ENCODE measurements at places on chromosomes 2 and 18. TPM values are rescaled to one million over a fixed set of nuclear protein-coding genes. Genes with fewer than 3 reads are reported as not detected.

- H3K4me3 ChIP-seq: no peak overlapping the region
- H3K4me1 ChIP-seq: no peaks in the 10 kb centered on the region
- DNase-seq: no peak
- H3K27ac ChIP-seq: no peak overlapping the region
- H3K36me3 ChIP-seq: no peaks in the 10 kb centered on the region
Observed at GRCh38 chr2:26612034-26612433, 29.1 kb downstream of the CIB4 start.

GRCh38 chr2:143329288-143329687 is 200.1 kb downstream of the ARHGAP15 start:
- H3K4me1 ChIP-seq: no peaks in the 10 kb centered on the region
- no peaks in the 10 kb centered on the region for H3K27me3 ChIP-seq
- H3K4me3 ChIP-seq: no peak overlapping the region
- DNase-seq: no peak

GRCh38 chr2:203774760-203775159 is 68.3 kb downstream of the CD28 start:
- no peak overlapping the region for H3K27ac ChIP-seq
- no peaks in the 10 kb centered on the region for H3K4me1 ChIP-seq
- H3K4me3 ChIP-seq: no peak overlapping the region
- no peaks in the 10 kb centered on the region for H3K36me3 ChIP-seq
- no peaks in the 10 kb centered on the region for H3K27me3 ChIP-seq

DNA sequence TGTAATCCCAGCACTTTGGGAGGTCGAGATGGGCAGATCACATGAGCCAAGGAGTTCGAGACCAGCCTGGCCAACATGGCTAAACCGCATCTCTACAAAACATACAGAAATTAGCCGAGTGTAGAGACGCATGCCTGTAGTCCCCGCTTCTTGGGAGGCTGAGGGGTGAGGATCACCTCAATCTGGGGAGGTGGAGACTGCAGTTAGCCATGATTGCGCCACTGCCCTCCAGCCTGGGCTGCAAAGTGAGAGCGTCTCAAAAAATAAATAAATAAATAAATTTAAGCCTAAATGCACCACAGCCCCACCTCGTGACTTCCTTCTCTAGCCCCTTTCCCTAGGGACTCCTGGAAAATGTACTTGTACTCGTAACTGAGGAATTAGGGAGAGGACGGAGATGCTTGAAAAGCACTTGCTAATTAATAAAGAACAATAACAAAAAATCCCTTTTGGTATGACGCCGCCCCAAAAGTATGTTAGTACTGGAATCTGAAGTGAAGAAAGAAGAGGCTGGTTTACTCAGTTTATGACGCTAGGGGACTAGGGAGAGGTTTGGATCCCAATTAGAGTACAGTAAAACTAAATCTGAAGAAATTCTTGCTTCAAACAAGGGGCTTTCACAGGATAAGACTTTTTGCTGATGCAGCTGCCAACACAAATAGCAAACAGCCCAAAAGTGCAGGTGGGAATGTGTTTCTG is 887 bp upstream of the ZNF396 start:
- no peak overlapping the region for H3K27ac ChIP-seq
- no peak for DNase-seq
- H3K4me1 ChIP-seq: peaks cover 3% of the 10 kb centered on the region

LTBP1 gene
- 39.8 TPM for total RNA-seq

RAX gene
- total RNA-seq: not detected

DNA sequence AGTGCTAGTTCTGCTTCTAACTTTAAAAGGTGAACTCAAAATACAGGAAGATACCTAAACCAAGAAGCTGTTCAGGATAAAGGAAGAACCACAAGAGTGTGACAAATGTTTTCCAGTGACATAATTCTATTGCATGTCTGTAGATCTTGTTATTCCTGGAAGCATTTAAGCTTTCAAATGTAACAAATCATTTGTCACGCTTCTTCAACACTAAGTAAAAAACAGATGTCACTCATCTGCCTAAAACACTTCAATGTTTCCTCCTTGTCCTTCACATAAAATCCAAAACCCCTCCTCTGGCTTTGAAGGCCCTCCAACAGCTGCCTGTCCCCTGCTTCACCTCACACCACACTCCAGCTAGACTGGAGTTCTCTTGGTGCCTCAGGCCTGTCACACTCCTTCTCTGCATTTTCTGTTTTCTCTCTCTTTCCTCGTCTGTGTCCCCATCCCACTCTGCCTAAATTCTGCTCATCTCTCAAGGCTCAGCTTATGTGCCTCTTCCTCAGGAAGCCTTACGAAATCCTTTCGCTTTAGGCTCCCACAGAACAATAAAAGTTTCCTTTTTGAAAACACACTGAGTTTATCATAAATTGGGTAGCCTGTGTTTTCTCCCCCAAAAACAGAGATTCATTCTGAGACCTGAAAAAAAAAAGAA is 6.4 kb upstream of the CLEC4F start:
- DNase-seq: no peak
- no peaks in the 10 kb centered on the region for H3K27me3 ChIP-seq
- H3K27ac ChIP-seq: no peak overlapping the region
- no peaks in the 10 kb centered on the region for H3K36me3 ChIP-seq
- H3K4me3 ChIP-seq: no peak overlapping the region

DNA sequence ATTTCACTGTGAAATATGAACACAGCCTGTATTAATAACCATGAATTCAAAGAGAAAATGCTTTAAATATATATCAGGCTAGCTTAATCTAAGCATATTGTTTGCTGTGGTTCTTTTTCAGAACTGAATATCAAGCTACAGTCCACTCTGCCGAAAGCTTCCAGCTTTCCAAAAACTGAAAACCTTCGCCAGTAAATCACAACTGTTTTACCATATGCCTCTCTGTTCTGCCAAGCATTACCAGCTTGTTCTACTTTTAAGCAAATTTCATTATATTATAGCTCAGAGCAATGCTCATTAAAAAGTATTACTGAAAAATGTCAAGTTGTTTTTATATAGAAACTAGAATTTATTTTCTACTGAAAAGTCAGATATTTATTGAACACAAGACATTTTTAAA is 277.4 kb downstream of the NRXN1 start:
- no peak for DNase-seq
- no peak overlapping the region for H3K27ac ChIP-seq
- no peaks in the 10 kb centered on the region for H3K36me3 ChIP-seq

CREG2 gene
- total RNA-seq: 0.69 TPM

Data from kidney (tissue), 22 donors.